Bronchial smooth muscle cell (primary cell): ENCODE measurements at places on chromosomes 7 and 10. TPM values are rescaled to one million over a fixed set of nuclear protein-coding genes. Genes with fewer than 3 reads are reported as not detected.

The ZNF438 gene
- total RNA-seq, result 3.0 and 3.3 TPM in 2 replicates

The TMEM178B gene
- total RNA-seq, result under 0.01 TPM in 2 replicates

The PNLIP gene
- not detected in 2 replicates for total RNA-seq

The CALML5 gene
- total RNA-seq, result 0.17 TPM in 1 of 2 replicates, not detected in the other

The ZNF365 gene
- 0.94 and 2.8 TPM in 2 replicates for total RNA-seq

The LEP gene
- not detected in 2 replicates for total RNA-seq

The ATP6V1F gene
- 106 and 107 TPM in 2 replicates for total RNA-seq

The SH2B2 gene
- total RNA-seq, result 0.94 and 0.95 TPM in 2 replicates

The HMX2 gene
- total RNA-seq, result not detected in 2 replicates

The EXOSC1 gene
- 34.5 and 34.6 TPM in 2 replicates for total RNA-seq
